IPS-NIHi11 (cell line): ENCODE measurements at places on chromosomes 3 and 15.

- peak; percentile 78 for DNase-seq
These were observed 49.7 kb upstream of the POMGNT2 start for GRCh38 chr3:43155464-43156121.

DNA sequence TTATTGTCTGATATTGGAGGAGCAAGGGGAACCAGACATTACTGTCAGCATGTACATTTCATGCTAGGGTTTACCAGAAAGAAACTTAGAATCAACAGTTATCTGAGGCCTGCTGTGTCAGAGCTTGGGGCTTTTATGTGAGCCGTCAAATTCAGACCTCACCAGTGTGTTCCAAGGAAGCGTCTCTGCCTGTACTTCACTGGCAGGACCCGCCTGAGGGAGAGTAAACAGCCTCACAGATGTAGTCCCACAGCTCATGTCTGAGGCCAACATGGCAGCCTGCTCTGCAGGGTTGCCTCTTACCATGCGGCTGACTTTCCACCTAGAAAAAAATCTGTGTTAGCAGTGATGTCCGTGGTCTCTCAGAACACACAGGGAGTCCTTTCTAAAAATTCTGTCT is 74.3 kb downstream of the GHSR start:
- DNase-seq = no peak

DNA sequence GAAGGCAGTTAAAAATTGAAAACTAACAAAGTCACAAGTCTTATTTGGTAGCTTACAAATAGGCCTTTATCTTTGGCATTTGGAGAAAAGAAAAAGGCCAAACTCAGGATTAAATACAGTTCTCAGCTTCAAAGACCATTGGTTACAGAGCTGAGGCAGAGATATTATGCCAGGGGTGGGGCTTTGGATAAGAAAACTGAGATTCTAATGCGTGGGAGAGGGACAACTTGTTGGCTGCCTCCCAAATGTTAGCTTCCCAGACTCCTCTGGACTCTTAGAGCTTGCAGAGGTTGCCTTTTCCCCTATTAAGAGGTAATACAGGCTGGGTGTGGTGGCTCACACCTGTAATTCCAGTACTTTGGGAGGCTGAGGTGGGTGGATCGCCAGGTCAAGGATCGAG is 231.8 kb downstream of the SQOR start:
- DNase-seq = no peak

DNA sequence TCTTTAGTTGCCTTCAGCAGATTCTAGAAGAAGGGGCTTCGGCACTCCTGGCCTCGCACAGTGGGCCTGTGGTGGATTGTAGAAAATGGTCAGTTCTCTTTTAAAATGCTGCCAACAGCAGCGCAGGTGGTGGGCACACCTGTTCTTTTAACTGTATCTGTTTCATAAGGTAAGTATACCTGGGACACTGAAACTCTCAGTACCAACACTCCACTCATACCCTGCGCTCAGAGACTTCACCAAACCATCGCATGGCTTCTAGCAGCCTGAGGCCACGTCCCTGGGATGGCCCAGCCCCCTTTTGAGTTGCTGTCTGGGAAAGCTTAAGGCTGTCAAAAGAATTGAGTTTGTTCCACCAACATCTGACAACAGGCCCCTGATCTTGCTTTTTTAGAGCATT is 56.7 kb upstream of the MCF2L2 start:
- no peak for DNase-seq

GRCh38 chr3:180827171-180827570 is 85.3 kb upstream of the FXR1 start:
- no peak for DNase-seq

DNA sequence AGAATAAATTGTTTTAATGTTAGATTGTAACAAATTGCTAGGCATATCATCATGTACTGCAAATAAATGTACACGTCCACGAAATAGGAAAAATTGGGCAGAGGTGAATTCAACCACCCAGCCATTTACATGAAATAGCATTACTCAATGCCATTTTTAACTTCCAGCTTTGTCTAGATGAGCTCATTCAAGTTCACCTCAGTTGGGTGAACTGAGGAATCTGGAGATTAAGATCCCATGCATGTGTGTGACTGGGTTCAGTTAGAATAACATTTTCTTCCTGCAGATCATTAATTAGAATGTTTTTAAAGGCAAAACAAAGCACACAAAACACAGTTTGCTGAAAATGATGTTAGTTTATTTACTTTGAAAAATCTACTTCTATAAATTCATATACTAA is 767.8 kb upstream of the GOLIM4 start:
- no peak for DNase-seq

GRCh38 chr3:114025451-114025850 is 30.9 kb downstream of the CCDC191 start:
- DNase-seq = no peak

DNA sequence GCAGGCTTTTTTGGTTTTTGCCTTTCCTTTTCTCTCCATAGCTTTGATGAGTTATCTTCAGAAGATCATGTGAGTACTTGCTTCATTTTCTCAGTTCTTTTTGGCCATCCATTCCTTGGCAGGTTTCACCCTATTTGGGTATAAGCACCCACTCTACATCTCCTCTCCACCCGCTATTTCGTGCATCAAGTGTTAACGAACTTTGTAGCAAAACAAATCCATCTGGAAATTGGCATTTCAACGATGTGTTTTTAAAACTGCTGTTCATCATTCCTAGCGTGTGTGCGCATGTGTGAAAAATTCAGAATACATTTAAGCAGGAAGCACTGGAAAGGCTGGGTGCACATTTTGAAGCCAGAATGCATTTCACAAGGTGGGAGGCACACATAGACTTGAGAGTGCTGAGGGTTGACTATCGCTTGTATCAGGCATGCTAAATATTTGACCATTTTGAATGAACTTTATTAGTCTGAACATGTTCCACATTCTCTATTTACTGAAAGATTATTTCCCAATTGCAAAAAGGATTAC is 89.7 kb upstream of the FHIT start:
- no peak for DNase-seq

DNA sequence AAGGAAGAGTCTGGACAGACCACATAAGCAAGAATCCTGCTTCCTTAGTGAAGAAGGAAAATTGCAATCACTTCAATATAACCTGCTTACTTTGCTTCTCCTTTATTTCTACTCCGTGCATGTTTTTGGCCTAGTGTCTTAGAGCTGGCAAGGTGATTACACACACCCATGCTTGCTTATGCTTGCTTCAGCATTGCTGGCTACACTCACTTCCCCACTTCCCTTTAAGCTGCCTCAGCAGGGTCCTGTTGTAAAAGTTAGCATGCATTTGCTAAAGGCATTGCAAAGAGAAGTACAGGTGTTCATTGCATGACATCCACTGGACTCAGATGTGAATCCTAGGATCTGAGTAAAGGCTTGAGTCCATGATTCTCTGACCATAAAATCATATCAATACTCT is 47.5 kb upstream of the STT3B start:
- no peak for DNase-seq

DNA sequence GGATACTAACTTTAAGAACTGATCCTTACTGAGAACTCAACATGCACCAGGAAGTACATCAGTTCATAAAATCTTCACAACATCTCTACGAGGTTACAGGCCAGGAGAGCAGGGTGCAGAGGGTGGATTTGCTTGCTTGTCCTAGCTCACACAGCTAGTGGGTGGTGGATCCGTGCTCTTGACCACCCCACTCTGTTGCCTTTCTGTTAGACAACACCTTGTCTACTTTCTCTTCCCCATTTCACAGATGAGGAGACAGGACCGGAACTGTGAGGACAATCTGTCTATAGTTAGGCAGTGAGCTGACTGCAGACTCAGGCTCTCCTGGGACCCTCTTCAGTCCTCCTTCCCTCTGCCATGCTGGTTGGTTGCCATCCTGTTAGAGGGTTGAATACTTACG is 221.7 kb upstream of the TLE3 start:
- DNase-seq = no peak

GRCh38 chr15:88166082-88166993 is 90.2 kb downstream of the NTRK3 start:
- DNase-seq = peak; percentile 83

GRCh38 chr15:93017526-93017925 is 71.5 kb downstream of the RGMA start:
- no peak for DNase-seq

- DNase-seq = no peak
These were observed 55.5 kb downstream of the TM2D3 start for GRCh38 chr15:101596633-101597032.

- DNase-seq = no peak
These were observed 54.0 kb downstream of the KCNAB1 start for GRCh38 chr3:156174229-156174847.

- no peak for DNase-seq
These were observed 1.3 kb downstream of the PYGO1 start for GRCh38 chr15:55586808-55587207.

DNA sequence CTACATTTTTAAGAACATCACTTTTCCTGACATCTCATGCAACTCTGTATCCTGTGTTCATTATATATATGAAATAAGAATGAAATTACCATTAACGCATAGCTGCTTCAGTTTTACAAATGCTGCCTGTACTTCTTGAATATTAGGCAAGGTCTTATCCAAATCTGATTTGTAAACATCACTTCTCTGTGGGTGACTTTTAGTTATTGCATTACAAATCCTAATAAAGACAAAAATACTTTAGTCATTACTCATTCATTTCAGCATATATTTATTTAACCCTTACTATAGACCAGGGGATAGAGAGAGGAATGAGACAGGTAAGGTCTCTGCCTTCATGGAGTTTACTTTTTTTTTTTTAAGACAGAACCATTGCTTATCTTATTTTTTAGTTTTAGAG is 36.8 kb downstream of the MTMR10 start:
- no peak for DNase-seq

GRCh38 chr15:96307856-96308394 is 22.6 kb upstream of the NR2F2 start:
- no peak for DNase-seq

DNA sequence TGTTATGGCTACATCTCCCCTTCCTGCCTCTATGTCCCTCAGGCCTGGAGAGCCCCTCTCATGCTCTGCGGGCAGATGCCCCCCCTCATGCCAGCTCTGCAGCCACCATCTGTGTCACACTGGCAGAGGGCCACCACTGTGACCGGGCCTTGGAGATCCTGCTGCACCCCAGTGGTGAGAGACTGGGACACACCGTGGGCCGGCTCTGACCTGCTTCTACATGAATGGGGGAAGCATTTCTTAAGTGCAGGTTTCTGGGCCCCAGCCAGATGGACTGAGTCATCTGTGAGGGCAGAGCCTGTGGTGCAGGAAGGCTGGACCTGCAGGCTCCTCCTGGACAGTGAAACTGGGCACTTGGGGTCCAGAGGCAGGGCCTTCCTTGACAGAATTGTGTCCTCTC is 4.8 kb downstream of the VWA5B2 start:
- DNase-seq = peak; percentile 61

GRCh38 chr3:65356331-65357248 is 668.8 kb upstream of the ADAMTS9 start:
- peak; percentile 36 for DNase-seq

DNA sequence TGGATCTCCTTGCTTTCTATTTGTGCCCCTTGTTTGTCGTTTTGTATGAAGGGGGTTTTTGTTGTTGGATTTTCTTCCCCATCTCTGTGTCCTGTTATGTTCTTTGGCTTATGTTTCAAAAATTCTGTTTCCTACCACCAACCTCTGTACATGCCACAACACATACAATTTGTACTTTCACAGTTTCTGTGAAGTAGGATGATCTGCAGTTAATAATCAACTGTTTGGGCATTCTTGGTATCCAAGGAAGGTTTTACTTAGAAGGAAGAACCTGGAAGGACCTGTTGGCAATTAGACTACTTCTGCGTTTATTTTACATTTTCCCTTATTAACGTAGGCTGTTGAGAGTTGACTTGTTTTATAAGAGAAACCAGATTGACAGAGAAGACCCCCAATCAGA is 8.3 kb downstream of the SETD5 start:
- DNase-seq = no peak

- DNase-seq = no peak
These were observed 28.8 kb upstream of the HDAC11 start for GRCh38 chr3:13451301-13451673.

DNA sequence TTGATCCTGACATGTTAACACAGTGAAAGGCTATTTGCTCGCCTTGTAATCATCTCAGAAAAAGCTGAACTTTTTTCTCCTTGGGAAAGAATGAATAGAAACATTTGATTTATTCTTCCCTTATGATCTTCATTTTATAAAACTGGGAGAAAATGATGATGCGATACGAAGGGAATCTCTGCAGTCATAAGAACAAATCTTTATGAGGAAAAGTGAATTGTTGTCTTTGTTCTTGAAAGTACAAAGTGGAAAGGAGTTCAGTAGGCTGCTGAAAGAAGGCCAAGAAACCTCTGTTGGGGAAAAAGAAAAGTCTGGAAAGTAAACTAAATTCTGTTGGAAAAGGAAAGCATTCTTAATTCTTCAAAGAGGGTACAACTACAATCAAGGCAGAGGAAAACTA is 248.8 kb downstream of the NSUN3 start:
- DNase-seq = no peak

GRCh38 chr3:55543181-55543614 is 56.1 kb upstream of the WNT5A start:
- DNase-seq = no peak

DNA sequence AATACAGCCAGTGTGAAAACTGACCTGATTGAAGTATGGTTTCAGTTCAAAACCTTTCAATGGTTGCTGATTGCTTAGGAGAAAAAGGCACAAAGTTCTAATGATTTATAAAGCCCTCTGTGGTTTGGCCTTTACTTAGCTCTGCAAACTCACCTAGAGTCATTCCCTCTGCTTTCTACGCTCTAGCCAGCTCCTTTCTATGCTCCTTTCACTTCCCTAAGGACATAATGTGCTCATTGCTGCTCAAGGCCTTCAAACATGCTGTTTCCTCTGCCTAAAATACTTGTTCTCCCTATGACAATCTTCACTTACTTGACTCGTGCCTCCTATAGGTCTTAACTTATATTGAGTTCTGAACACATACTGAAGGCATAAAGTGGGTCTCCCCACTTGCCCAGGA is 19.0 kb downstream of the RPL39L start:
- DNase-seq = no peak

DNA sequence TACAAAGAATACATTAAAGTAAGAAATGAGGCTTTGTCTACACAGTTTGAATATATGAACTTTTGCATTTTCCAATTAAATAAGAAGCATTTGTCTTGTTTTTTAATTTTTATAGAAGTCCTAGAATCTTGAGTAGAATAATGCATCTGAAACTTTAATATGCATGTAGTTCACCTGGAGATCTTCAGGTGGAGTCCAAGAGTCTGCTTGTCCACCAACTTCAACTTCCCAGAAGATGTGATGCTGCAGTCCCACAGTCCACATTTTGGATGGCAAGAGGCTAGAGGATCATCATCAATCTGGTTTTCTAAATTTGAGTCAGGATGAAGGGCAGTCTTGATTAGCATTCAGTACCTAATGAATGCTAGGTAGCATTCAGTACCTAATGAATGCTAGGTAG is 357.6 kb upstream of the SOX2 start:
- no peak for DNase-seq

- no peak for DNase-seq
These were observed 111.3 kb downstream of the BBX start for GRCh38 chr3:107634099-107634489.

DNA sequence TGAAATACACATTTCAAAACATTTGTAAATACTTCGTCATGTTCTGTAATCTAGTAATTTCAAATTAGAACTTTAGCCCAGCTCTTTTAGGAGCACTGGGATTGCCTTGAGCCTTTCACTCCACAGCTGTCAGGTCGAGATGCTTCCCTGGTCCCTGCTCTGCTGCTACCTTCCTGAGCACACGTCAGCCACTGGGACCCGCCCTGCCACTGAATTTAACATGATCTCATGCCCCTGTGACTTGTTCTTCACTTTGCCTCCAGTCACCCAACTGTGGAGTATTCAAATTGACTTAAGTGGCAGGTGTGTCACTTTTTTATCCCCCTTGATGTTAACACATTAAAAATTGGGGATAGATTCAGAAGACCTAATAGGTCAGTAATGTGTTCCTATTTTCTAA is 3.3 kb downstream of the ARRDC4 start:
- DNase-seq = no peak
